Effector memory CD4-positive, alpha-beta T cell (primary cell): ENCODE measurements at places on chromosomes 7 and 10.

DNA sequence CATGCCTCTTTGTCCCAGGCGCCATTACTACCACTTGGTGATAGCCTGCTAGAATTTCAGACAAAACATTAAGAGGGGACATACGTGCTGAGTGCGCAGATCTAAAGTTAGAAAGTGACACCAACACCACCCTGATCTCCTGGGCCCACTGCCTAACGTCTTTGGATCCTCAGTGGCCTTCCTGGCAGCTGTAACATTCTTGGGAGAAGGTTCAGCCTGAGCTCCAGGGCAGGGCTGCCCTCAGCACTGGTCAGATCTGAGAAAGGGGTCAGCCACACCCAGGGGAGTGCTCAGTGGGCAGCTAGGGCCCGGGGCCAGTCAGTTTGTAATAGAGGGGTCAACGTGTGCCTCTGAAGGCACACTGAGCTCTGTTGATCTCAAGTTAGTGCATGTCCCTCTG is 48.4 kb downstream of the ZCCHC24 start:
- DNase-seq, result no peak

GRCh38 chr10:36332926-36333325 is 690.8 kb upstream of the FZD8 start:
- no peak for DNase-seq

- DNase-seq, result no peak
These were observed 201.3 kb downstream of the JCAD start for GRCh38 chr10:29857843-29858701.

DNA sequence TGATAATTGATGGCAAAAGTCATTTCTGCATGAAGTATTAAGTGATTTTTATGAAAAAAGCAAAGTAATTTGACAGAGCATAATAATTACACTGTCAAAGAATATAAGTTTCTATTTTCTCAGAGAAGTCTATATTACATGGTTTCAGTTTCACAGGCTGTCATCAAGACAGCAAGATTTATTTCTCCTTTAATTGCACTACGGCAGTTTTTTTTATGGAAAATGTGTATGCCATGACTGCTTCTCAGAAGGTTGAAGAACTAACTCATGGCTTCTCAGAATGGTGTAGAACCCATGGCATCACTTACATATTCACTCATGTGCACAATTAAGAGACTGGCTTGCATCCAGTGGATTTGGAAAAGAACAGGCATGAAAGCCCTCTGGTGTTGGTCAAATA is 870.3 kb upstream of the SORCS1 start:
- no peak for DNase-seq

DNA sequence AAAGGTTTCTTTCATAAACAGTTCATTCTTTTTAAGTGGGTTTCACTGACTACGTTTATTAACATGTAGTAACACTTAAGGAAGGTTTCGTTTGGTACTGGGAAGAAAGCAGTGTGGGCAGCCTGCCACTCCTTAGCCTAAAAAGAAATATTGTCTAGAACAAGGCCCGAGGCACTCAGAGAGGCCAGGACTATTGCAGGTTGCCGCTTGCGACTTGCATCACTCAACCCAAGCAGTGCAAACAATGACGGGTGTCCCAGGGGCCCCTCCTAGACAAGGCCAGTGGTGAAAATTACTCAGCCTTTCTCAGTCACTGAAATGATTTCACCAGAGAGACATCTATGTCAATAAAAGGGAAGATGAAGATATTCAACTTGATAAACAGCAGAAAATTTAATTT is 243.9 kb downstream of the SNX13 start:
- DNase-seq, result no peak

DNA sequence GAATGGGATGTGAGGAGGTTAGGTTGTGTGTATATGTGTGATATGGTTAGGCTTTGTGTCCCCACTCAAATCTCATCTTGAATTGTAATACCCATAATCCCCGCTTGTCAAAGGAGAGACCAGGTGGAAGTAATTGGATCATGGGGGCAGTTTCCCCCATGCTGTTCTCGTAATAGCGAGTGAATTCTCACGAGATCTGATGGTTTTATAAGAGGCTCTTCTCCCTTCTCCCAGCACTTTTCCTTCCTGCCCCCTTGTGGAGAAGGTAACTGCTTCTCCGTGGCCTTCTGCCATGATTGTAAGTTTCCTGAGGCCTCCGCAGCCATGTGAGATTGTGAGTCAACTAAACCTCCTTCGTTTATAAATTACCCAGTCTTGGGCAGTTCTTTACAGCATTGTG is 47.3 kb downstream of the NPVF start:
- DNase-seq, result no peak

DNA sequence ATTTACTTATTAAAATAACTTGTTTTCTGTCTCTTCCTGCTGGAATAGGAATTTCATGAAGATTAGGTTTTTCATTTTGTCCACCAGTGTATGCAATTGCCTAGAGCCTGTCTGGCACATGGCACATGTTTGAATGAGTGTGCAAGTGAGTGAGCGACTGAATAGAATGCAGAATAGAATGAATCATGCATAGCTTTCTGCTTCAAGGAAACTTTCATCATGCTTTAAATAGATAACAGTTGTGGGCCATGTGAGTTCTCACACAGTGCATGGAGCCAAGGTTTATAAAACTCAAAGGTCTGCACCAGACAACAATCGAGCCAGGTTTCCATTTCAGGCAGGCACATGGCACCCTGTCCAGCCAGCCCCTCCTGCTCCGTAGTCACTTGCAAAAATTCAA is 74.2 kb upstream of the HECW1 start:
- DNase-seq, result no peak
